Stimulated activated CD4-positive, alpha-beta T cell treated with anti-CD3 and anti-CD28 coated beads, Interleukin-1b, Interleukin-23, amount 100 ng/mL, for 24 hours (primary cell): ENCODE measurements at places on chromosomes 3 and 15.

GRCh38 chr15:54064365-54064764, 86.1 kb downstream of the UNC13C start:
- DNase-seq = no peak

DNA sequence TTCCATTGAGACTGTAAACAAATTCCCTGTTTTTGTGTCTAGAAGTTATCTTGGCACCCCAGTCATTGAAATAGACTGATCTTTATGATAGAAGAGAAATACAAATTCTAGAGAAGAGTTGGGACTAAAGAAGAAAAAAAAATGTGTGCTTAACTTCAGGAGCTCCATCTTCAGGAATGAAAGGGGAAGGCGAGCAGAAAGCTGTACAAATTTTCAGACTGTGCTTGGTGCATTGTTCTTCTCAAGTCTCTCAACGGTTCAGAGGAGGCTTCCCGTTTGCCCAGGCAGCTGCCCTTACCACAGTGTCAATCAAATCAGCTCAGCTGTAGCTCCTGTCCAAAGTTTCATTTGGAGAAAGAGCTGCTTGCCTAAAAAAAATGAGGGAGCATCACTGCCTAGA, 41.7 kb downstream of the OXSM start:
- DNase-seq = no peak

DNA sequence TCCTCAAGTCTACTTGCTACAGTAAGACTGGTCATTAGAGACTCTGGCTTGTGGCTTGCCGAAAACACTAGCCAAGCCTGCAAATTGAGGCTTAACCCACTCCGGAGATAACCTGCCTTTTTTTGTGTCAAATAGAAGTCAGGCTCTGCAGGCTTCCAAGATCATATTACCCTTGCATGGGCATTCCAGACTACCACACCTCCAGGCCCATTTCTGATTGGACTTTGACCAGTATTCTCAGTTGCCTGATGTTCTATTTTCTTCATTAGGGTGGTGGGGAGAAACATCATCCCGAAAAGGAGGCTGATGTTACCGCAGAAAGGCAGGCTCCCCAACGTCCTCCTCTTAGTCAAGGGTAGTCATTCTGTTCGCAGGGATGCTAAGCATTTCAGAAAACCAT, 68.1 kb upstream of the FOXP1 start:
- DNase-seq = no peak

DNA sequence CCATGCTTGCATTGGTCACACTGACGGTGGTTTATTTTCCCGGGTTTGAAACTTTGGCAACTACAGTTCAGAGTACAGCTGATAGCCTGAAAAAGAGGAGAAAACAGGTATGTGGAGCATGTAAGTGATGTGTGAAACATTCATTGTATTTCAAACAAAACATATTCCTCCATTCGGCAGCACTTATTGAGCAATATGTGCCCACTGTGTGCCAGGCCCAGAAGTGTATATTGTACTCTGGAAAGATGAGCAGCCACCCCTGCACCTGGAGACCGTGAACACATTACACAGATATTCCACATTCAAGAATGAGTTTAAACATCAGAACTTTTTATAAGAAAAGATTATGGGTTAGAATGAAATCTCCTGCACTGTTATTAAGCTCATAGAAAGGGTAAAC, 16.3 kb downstream of the BNC1 start:
- DNase-seq = no peak

DNA sequence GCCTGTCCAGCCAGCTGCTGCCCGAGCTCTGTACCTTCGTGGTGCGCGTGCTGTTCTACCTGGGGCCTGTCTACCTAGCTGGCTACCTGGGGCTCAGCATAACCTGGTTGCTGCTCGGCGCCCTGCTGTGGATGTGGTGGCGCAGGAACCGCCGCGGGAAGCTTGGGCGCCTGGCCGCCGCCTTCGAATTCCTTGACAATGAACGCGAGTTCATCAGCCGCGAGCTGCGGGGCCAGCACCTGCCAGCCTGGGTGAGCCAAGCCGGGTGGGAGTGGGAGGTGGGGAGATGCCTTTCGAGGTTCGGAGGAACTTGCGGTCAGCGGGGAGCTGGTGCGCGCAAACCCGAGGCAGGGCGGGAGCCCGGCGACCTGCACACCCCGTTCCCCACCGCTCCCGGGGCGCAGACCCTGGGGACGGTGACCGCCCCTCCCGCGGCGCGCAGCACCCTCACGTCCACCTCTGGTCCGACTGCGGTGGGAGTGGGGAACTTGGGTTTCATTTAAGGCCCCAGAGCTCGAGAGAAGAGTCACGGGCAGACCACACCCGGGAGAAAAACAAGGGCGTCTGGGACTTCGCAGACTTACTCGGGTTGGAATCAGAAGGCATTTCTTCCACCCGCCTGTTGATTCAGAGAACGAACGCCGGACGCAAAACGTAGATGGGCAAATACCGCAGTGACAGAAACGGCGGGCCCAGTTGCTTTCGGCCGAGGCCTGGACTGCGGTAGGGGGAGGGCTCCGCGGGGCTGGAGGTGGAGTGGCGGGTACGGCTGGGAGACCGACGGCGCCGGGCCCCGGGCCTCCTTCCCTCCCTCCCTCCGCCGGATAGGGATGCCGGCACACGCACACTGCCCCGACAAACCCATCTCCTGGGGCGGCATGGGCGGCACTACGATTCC, 708 bp downstream of the ESYT3 start:
- DNase-seq = no peak
